ENCODE measurements at places on chromosomes 4 and X.

DNA sequence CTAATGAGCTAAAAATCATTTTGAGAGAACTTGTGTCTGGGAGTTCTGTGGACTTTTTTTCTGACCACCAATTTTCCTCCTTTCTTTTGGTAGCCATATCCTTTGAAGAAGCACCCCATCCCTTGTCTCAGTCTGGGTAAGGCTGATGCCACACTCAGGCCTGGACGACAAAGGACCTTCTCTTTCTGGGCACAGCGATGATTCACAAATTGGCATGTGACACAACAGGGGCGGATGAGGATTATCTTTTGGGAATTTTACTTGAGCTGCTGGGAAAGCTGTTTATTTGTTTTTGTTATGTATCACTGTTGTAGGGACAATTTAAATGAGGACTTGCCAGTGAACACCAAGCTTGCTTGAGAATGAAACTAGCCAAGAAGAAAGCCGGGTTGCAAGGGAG is 233.4 kb upstream of the HAND2 start:
- no peak for DNase-seq

- DNase-seq: no peak
These were observed 39.1 kb downstream of the HAND2 start for GRCh38 chr4:173490817-173491528.

GRCh38 chrX:55648434-55648833 is 25.2 kb downstream of the FOXR2 start:
- DNase-seq: no peak

DNA sequence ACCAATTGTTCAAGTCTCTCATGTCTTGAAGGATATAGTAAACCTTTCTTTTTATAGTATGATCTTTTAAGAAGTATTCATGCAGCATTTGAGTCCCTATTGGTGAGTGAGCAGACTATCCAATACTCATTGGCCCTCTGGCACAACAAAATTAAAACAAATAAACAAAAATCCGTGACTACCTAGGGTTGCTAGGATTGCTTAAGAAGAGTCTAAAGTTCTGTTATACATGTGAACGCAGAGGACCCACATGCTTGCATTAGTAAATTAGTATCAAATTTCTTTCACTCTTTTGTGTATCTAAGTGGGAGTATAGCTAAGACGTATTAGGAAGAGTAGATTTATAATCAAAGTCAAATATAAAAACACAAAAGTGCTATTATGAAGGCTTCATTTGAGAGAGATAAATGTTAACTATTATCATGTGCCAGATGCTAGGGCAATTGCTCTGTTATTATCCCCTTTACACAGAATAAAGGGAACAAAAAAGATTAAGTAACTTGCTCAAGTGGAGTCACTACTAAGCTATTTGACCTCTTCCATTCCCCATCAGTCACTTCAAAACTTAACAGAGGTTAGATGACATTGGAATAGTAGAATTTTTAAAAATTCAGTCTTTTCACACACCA is 29.2 kb upstream of the LARP1B start:
- DNase-seq: no peak

DNA sequence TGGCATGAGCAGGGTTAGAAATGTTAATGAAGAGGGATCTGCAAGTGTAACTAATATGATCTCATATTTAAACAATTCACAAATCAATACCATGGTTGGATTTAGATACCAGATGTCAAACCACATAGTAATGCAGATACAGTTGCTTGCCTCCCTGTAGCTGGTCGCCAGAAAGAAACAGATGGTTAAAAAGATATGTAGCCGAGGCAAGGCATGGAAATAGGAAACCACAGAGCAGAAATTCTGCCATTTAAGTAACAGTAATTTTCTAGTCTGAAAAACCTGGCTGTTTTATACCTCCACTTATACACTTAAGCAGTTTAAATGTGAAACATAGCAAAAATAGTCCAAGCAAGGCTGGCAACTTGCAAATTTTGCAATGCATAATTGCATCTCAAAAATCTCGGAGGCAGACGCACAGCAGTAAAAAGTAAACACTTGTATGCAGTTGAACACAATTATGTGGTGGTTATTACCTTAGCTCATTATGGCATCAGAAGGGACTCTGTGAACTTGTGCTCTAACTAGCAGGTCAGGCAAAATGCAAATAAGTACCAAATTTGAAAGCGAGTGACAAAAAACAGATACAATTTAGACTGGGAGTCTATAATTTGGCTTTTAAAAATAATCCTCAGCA is 126.8 kb downstream of the NAA11 start:
- DNase-seq: no peak

- DNase-seq: no peak
These were observed 292.2 kb downstream of the FBXO8 start for GRCh38 chr4:173991316-173991715.

- no peak for DNase-seq
These were observed 343.1 kb downstream of the MID1IP1 start for GRCh38 chrX:39144323-39144722.

DNA sequence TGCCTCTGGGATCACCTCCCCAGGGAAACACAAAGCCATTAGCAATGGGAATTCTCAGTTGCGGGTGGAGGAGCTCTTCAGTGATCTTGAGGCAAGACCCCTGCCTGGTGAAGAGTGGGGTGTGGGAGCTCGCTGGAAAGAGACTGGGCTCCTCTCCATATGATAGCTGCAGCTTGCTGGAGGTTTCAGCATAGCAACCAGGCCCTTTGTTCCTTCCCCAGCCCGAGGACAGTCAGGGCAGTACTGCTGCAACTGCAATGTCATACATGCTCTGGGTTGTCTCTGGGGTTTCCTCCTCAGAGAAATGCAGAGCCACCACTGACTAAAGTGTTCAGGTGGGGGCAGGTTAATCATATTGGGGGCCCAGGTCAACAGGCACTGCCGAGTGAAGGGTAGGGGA is 81.3 kb downstream of the ARHGAP24 start:
- no peak for DNase-seq

DNA sequence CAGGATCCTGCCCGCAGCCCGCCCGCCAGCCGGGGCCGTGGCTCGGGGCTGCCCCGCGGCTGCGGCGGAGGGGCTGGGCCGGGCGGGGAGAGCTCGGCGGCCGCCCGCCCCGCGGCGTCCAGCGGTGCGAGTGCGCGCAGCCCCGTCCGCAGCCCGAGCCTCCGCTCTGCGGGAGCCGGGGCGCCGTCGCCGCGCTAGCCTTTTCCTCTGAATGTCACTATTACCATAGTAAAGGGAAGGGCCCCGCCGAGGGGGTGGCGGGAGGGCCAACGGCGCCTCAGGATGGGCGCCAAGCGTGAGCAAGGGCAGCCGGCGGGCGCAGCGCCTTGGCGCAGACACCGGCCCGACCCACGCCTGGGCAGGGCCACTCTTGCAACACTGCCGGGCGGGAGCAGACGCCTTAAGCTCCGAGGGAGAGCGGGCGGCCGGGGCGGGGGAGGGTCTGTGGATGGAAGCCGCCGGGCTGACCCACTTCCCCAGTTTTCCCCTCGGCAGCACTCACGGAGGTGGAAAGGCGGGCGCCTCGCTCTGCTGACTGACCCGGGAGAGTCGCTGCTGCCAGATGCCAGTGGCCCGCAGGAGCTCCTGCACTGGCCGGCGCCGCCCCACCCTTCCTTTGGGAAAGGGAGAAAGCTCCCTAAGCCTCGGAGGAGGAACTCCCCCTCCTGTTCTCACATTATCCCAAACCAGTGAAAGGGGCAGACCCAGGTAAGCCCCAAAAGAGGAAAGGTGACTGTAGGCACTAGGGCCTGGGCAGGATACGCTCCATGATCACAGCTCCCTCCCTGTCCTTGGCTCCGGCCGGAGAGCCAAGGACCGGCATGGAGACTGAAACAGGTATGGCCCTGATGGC is 329.4 kb downstream of the HNRNPD start:
- no peak for DNase-seq

DNA sequence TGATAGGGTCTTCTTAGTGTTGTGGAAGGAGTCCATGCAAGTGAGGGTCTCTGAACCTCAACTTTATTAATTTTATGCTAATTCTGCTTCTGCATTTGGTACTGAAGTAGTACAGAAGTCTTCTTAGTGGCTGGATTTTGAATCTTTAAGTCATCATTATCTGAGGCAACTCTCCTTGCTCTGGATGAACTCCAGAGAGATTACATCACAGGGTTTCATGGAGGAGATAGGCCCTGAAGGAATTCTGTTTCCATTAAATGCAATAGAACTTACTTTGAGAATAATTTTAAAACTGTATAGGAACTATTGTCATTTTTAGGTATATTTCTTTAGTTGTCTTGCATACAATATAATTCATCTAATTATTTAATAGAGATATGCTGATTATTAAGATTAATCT is 451.2 kb downstream of the FAT4 start:
- DNase-seq: no peak

DNA sequence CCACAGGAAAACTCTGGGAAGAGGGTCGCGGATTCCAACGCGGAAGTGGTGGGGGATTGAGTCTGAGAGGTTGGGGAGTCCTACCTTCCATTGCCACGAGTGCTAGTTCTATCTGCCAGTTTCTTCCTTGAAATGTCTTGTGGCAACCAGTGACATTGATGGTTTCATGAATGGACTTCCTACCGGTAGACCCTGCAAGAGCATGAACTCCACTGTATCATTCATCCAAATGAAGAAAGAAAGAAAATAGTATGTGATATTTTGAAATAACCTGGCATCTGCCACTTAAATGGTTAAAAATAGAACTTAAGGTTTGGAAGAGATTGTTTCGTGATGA is 1.1 kb upstream of the SLC10A7 start:
- DNase-seq: no peak

- no peak for DNase-seq
These were observed 229.1 kb upstream of the FSTL5 start for GRCh38 chr4:162392946-162393345.

GRCh38 chr4:26300314-26301307 is 20.2 kb upstream of the RBPJ start:
- no peak for DNase-seq

DNA sequence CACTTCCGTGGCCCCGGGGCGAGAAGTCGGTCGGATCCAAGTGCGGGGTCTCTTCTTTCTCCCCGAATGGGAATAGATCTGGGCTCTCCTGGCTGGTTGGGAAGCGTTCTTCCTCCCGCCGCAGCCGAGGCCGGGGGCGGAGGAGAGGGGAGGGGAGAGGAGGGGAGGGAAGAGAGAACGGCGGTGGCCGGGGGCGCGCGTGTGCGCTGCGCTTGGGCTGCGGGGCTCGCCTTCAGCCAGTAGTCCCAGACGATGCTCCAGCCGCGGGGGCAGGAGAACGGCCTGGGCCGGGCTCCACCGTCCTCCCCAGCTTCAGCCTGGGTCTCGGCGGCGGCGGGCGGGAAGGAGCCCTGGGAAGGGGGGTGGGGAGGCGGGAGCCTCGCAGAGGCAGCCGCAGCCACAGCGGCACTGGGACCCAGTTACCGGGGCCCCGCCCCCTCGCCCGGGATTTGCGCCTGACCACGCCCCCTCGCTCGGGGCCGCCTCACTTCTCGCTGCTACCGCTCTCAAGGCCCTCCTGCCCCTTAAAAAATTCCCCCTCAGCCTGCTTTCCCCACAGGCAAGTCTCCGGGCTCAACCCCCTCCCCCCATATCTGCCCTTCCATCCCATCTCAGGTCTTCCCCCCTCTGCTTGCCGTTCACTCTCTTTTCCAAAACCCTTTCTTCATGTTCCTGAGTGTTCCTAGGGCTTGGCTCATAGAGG is at the start of gene FGD1:
TSS of gene FGD1 (minus strand) at position 421 of the 703 bp plus-strand sequence. CDS start 802 bp downstream, outside the sequence.
- DNase-seq: peak; percentile 19

DNA sequence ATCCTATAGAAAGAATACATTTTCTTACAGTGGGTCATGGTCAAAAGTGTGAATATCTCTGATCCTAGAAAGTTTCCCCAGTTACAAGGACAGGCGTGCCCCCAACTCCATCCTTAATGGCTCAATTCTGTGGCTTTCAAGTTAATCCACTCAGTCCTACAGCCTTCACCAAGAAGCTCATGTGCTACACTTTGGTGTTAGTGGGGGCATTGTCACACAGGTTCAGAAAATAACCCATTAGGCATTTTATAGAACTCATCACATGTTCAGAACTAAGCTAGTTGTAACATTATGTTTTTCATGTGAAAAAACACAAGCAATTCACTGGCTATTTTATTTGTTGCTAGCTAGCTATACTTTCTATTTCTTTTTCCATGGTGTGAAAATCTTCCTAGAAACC is 20.4 kb downstream of the NFKB1 start:
- no peak for DNase-seq

DNA sequence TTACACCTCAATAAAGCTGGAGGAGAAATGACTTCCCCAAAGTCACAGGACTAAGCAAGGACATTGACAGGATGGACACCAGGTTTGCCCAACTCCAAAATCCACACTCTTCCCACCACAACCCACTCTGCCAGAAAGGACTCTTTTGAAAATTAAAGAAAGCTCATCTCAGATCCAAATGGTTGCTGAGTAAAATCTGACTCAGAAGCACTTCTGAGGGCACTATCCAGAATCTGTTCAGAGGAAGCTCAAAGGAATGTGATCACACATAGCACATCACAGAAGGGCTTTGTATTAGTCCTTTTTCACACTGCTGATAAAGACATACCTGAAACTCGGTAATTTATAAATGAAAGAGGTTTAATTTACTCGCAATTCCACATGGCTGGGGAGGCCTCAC is 155.5 kb downstream of the RAB28 start:
- no peak for DNase-seq

GRCh38 chr4:82994834-82995233 is 15.8 kb downstream of the LIN54 start:
- DNase-seq: no peak

GRCh38 chr4:150082241-150082640 is 4.0 kb downstream of the DCLK2 start:
- DNase-seq: no peak

DNA sequence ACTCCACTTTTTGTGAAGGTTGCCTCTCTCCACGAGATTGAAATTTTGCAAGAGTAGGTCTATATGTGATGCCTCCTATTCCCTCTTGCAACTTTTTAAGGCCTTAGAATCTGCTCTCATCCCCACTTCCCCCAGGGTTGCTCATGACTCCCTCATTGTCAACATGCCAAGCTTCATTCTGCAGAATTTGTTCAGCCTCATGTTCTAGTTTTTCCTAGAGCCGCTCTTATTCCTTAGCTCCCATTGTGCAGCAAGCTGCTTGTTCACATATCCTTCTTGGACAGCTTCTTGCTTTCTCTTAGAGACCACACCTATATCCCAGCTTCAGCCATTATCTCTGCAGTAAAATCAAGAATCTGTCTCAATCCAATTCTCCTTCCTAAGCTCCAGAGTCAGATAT is 82.4 kb downstream of the CNGA2 start:
- no peak for DNase-seq
